ENCODE measurements at places on chromosomes 6 and 20.

- no peak for DNase-seq
Measured at GRCh38 chr6:13378669-13379590, 50.6 kb upstream of the TBC1D7 start.

GRCh38 chr6:41733707-41734665 lies 1.4 kb downstream of the TFEB start:
- DNase-seq = no peak

GRCh38 chr20:23061262-23061661 lies 11.8 kb upstream of the THBD start:
- no peak for DNase-seq

DNA sequence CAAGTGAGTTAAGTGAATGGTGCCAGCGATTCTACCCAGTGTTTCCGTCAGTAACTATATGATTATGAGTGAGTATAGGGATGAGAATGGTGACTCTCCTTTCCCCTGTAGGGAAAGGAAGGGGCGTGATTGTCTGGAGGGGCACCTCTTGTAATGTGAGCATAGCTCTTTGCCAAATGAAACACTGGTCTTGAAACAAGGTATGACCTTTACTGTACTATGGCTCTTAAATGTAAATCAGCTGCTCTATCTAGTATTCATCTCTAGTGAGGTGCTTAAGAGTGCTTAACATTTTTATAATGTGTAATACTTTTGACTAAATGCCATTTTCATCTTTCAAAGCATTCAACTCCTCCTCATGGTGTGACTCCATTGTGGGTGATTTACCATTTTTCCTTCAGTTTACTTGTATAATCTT lies 11.0 kb downstream of the PANK2 start:
- no peak for DNase-seq

DNA sequence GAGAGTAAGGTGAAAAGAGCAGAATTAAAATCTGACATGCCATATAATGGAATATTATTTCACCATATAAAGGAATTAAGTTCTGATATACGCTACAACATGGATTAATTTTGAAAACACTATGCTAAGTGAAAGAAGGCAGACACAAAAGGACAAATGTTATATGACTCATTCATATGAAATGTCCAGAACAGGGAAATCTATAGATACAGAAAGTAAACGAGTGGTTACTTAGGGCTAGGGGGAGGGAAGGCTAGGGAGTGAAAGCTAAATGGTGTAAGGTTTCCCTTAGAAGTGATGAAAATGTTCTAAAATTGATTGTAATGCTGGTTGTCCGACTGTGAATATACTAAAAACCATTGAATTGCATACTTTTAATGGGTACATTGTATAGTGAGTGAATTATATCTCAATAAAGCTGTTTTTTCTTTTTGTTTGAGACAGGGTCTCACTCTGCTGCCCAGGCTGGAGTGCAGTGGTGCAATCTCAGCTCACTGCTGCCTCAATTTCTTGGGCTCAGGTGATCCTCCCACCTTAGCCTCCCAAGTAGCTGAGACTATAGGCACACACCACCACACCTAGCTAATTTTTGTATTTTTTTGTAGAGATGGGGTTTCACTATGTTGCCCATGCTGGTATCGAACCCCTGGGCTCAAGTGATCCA lies 8.2 kb downstream of the PRPH2 start:
- DNase-seq = no peak

GRCh38 chr6:140604786-140605185 lies 1230.3 kb upstream of the CITED2 start:
- DNase-seq = no peak

GRCh38 chr6:96330884-96331283 lies 190.7 kb upstream of the UFL1 start:
- no peak for DNase-seq

- DNase-seq = no peak
Measured at GRCh38 chr6:122712448-122713137, 66.9 kb upstream of the FABP7 start.

GRCh38 chr20:23032056-23032749 lies 2.9 kb upstream of the SSTR4 start:
- no peak for DNase-seq

DNA sequence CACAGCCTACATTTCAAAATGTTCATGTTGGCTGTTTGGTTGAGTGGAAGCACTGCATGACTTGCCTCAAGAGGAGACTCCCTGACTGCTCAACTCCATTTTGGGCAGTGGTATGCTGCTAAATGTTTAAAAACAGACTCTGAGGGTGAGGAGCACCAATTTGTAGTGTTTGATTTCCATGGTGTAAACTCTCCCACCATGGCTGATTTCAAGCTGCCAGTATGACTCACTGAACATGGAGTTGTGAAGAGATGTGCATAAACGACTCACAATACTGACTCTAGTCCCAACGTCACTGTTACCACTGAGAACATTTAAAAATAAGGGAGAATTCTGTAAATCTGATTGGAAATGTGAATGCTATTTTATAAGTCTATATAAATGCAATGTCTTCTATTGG lies 70.4 kb downstream of the BACH2 start:
- DNase-seq = no peak

GRCh38 chr20:42192321-42192720 lies 574.1 kb upstream of the CHD6 start:
- DNase-seq = no peak

DNA sequence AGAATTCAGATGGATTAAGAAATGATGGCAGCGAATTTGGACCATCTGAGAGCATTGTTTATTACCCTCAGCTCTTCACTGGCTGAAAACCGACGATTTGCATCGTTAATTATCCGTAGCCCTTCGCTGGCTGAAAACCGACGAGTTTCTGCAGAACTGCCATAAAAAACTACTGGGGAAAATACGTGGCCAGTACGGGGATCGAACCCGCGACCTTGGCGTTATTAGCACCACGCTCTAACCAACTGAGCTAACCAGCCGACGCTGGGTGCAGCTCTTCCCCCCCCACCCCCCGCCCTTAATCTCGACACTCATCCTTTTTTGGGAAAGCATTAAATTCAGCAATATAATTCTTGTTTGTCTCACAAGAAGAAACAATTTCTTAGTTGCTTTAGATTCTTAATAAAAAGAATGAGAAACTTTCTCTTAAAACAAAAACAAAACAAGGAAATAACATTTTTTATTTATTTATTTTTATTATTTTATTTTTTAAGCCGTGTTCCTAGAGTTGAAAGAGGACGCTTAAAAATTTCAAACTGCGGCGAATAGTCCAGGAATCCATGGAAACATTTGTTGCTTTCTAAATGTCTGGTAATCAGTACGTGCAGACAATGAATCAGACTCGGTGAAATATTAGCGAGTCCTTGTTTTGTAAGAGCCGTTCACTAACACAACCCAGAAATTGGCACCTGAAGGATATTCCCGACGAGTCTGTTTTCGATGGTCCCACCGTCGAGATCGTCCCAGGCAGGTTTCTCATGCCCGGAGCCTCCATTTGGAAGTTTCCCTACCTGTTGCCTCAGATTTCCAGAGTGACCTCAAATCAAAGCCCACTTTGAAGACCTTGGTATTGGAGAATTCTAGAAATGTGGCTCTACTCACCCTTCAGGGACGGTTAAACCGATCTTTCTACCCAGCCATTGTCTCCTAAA lies 27.8 kb downstream of the PRSS16 start:
- DNase-seq = no peak

DNA sequence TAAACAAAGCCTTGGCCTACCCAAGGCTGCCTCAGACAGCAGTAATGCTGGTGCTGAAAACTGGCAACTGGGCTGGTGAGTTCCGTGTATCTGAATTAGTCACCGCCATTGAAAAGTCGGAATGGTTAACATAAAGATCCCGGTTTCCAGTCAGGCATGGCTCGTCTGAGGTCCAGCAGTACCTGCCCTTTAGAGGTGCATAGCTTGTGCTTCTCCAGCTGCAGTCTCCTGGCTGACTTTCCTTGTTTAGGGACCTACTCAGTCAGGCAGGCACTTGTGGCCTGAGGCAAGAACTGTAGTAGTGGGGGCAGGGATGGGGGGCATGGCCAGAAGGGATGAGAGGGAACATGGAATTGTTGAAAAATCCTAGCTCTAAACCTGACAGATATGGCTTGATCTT lies 101.6 kb downstream of the FYN start:
- no peak for DNase-seq

DNA sequence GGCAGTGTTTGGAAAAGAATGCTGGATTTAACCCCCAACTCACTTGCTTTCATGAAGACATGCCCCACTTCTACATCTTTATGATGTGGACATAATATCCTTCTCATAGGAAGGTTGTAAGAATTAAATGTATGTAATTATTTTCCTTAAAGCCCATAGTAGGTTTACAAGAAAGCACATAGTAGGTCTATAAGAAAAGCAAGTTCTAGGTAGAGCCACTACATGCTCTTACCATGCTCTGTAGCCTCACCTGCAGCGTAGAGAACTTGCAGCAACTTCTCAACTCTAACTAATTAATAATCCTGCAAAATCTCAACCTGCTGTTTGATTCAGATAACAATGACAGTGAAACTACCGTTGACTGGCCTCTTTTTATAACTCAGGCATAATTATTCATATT lies 288.4 kb downstream of the TSHZ2 start:
- no peak for DNase-seq

DNA sequence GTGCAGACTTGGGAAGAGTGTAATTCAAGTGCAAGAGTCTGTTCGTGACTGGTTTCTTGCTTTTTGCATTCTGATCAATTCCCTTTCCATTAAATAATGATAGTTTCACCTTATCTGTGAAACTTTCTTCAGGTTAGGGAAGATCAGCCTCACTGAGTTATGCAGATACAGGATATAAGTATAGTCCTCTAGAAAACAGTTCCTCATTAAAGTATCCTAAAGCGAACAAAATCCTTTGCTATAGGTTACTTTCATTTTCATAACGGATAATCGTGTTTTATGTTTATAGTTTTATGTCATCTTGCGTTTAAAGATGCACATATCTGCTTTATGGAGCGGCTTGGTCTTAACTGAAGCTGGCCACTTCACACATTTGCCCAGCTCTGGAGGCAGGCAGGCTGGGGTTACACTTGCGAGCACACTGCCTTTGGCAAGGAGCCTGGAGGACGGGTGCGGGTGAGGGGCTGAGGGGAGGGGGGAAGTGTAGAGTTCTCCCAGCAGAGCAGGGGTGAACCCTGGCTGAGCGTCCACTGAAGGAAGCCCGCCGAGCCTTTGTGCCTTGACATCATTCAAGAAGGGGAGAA lies 123.5 kb upstream of the IFNGR1 start:
- DNase-seq = no peak

DNA sequence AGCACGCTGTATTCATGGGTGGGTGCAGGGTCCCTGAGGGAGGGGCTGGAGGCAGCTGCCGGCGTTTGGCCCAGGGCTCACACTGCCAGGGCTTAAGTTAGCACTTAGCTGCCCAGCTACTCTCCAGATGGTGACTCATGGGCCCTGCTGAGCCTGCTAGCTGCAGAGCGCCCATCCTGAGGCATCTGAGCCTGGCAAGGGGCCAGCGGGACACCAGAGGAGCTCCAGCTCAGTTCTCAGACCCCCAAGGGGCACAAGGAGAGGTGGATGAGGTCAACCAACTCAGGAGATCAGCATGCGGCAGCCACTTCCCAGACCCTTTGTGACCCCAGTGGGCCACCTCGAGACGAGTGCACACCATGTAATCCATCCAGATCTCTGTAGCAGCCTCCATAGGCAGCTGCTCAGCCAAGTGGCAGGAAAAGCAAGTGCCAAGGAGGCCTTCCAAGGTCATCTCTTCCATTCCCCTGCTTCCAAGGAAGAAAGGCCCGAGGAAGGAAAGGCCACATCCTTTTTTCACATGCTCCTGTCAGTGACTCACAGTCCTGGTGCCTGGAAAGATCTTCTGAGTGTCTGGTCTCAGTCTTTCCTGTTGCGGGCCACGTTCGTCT lies 35.3 kb downstream of the FOXP4 start:
- DNase-seq = no peak

- DNase-seq = no peak
Measured at GRCh38 chr6:66900133-66901083, 1193.4 kb upstream of the EYS start.

- DNase-seq = no peak
Measured at GRCh38 chr6:3520281-3521230, 63.7 kb upstream of the SLC22A23 start.

DNA sequence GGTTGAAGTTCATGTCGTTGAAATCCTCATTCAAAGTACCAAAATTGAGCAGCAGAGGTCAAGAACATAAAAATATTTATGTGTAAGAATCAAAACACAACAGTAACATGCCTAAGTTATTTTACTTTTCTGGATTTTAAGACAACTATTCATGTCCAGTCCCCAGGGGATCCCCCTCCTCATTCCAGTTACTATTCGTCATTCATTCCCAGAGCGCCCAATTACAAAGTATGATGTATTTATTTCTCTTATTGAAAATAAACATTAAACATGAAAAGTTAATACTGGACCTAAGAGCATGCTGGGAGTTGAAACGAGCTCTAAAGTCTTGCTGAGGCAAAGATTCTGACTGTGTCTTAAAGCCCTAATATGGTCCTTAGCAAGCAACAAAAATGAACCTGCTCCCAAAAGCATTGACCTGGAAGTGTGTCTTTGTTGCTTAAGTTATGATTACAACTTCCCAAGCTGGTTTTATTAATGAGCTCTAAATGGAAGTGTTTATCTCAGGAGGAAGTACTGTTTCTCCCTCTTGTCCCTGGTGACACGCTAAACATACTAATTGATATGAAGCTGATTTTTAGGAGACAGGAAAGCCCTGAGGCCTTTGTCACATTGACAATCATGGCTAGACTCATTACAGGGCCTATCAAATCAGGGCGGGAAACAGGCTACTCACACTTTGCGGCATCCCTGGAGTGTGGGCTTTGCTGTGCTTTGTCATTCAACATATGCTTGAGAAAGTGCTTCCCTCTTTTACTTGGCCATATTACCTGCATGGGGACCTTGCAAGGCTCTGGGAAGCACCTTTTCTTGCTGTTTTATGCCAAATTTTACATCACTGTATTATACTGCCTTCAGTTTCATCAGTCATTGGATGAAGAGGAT lies 192.2 kb upstream of the DTNBP1 start:
- no peak for DNase-seq

- no peak for DNase-seq
Measured at GRCh38 chr20:61166324-61166723, 85.7 kb upstream of the CDH4 start.

GRCh38 chr6:169098116-169098515 lies 155.5 kb downstream of the THBS2 start:
- DNase-seq = no peak

- no peak for DNase-seq
Measured at GRCh38 chr6:47357827-47358226, 48.1 kb upstream of the TNFRSF21 start.

- no peak for DNase-seq
Measured at GRCh38 chr6:16090920-16091319, 38.0 kb upstream of the MYLIP start.

DNA sequence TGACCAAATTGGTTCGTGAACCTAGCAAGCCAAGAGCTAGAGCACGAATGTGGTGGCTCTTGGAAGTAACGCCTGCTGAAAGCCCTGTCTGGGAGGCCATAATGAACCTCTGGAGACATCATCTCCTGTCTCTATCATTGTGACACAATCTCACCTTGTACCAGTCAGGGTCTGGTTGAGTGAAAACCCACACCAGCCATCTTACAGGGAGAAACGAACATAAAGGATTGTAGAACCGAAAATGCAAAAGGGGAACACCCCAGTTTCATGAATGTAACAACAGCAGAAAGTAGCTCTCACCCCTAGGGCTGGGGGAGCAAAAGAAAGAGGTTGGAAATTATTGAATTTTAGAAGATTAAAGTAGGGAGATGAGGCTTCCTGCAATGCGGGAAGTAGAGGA lies 50.9 kb upstream of the TAB2 start:
- no peak for DNase-seq

- no peak for DNase-seq
Measured at GRCh38 chr6:140462453-140463311, 1088.2 kb upstream of the CITED2 start.

All from stimulated activated CD4-positive, alpha-beta T cell treated with anti-CD3 and anti-CD28 coated beads, Interleukin-12 subunit alpha, Interleukin-12 subunit beta, amount 100 ng/mL, for 48 hours (primary cell).